Dermis blood vessel endothelial cell (primary cell): ENCODE measurements at places on chromosomes 7 and 10.

GRCh38 chr7:147332988-147333387 is 1216.4 kb downstream of the CNTNAP2 start:
- no peak for DNase-seq

GRCh38 chr10:65769828-65770227 is 1156.0 kb upstream of the LRRTM3 start:
- DNase-seq = no peak

DNA sequence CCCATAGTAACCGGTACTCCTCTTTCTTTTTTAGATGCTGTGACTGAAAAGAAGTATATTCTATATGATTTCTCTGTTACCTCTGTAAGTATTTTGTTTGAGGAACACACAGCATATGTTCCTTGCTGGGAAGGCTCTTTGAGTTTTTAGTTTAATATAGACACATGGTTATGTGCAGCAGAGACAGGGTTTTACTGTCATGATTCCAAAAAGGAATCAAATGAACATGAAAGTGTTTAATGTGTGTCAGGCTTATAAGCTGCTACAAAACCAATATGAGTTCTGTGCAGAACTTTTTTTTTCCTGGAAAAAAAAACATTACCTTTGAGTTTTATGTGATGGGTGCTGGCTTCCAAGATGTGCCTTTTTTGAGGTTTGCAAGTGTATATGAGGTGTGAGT is 50.4 kb downstream of the MGAM2 start:
- DNase-seq = no peak

GRCh38 chr10:112732277-112732921 is 217.6 kb upstream of the TCF7L2 start:
- DNase-seq = peak; percentile 39

GRCh38 chr7:113197274-113197673 is 78.9 kb upstream of the SMIM30 start:
- DNase-seq = no peak
